ENCODE measurements at places on chromosomes 3 and 15.

- no peak for DNase-seq
Observed at GRCh38 chr3:80701349-80701748, 933.6 kb upstream of the ROBO1 start.

DNA sequence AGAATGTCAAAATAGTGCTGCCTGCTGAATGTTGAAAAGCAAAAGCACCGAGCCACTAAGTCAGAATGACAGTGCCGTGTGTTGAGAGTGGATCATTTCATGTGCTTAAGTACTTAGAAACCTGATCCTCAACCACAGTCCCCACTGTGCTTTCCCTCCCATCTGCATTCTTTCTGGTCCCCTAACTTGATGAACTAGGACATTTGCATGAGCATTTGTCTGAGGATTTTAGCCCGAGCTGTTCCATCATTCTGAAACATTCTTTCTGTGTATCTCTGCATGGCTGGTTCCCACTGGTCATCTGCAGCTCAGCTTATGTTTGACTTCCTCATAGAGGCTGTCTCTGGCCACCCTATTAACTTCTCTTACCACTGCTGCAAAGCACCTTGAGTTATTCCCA lies 42.0 kb downstream of the SST start:
- DNase-seq: no peak

DNA sequence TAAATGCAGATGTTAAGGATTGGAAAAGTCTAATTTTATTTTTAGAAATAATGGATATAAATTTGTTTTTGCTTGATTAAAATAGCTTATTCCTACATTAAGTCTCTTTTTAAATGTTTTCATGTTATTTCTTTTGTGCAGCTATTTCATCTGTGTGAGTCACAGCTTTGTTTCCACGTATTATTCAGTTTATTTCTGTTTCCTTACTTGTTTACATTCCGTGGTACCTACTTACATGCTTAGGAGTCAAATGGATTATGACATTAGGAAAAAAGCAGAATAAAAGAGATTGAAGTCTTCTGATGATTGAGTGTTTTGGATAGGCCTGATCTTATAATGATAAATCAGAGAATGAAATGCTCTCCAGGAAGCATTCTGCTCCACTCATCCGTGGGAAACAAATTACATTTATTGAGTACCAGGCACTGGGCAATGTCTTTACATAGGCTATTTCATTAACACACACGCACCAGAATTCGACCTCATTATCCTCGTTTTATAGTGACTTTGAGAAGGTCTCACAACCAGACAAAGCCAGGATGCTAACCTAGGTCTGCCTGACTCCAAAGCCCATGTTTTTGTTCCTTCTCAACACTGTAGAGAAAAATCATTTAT lies 38.1 kb upstream of the RASA2 start:
- no peak for DNase-seq

GRCh38 chr15:31367730-31368344 lies 41.2 kb downstream of the KLF13 start:
- DNase-seq: no peak

- no peak for DNase-seq
Observed at GRCh38 chr3:134917631-134918030, 122.6 kb downstream of the EPHB1 start.

GRCh38 chr15:47516558-47516957 lies 200.7 kb upstream of the SEMA6D start:
- no peak for DNase-seq

DNA sequence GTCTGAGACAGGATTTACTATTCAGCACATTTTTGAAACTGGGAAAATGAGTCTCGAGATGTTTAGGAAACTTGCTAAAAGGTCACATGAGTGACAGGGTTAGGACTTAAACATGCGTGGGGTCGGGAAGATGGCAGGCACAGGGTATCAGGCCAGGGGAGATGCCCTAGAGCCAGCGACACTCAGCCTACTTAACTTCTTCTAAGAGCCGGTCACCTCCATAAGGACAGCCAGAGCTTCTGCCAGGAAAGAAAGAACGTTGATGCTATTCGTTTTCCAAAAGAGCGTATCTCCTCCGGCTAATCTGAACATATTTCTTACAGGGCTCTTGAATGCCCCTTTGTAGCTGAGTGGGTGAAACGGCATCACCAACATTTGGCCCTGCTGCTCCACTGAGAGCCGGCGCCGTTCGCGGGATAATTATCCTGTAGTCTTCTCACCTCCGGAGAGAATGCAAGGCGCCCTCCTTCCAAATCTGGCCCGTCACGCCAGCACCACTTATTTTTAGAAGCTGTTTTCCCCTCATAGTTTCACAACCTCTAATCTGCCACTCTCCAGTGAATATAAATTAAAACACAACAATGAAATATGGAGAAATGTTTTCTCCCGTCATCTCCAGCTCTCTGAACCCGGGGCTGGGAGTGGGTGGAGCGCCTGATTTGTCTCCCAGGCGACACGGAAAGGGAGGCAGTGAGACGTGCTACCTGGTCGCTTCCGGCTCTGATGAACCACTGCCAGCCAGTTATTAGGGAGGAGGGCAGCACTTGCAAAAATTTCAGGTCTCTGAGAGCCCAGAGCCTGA lies 58.5 kb downstream of the LIPC start:
- DNase-seq: no peak

- no peak for DNase-seq
Observed at GRCh38 chr3:179956416-179956830, 80.3 kb downstream of the PEX5L start.

GRCh38 chr15:93515256-93516051 lies 426.4 kb upstream of the RGMA start:
- no peak for DNase-seq

DNA sequence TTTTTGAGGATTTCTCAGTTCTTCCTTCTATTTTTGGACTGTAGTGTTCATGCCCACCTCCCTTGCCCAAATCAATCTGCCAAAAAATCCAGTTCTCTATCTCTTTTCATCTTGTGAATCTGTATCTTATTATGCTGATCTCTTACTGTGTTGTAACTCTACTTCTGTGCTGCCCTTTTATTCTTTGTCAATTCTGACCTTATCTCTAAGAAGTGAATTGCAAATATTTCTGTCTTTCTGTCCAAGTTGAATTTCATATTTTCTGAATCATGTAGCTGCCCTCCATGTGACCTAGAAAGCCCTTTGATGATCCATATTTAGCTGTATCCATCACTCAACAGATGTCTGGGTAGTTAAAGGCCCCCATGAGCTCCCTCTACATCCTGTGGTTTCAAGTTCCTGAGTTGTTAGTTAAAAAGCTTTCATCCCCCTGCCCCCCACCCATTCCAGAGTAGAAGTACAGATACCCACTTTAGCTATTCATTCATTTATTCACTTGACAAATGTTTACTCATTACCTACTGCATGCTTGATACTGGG lies 33.6 kb upstream of the ETV5 start:
- no peak for DNase-seq

GRCh38 chr3:57646723-57647122 lies 46.2 kb downstream of the DENND6A start:
- no peak for DNase-seq

GRCh38 chr3:175484666-175485065 lies 625.5 kb downstream of the NAALADL2 start:
- no peak for DNase-seq

GRCh38 chr3:140097874-140098635 lies 163.1 kb downstream of the CLSTN2 start:
- DNase-seq: no peak

DNA sequence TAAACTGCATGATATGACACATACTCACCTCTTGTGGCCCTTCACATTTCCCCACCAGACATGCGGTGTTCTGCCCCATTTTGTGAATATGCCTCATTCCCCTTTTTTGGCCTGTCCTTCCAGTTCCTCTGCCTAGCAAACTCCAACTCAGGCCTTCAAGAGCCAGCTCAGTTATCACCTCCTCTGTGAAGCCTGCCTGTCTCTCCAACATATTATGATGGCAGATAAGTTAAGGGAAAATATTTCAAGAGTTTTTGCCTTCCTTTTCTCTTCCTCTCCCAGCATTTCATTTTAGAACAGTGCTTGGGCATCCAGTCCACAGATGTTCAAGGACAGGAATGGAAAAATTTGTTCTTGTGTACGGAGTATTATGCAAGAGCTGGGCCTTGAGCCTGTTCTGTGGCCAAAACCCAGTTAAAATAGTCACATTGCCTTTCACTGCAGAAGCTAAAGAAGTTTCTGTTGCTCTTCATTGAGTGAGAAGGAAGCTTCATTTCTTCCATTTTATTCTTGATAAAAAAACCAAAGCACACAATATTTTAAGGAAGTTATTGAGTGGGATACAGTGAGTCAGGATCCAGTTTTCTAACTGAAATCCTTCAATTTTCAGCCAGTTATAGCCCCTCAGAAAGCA lies 192.0 kb downstream of the GHSR start:
- no peak for DNase-seq

- no peak for DNase-seq
Observed at GRCh38 chr3:188573956-188574355, 420.0 kb downstream of the LPP start.

DNA sequence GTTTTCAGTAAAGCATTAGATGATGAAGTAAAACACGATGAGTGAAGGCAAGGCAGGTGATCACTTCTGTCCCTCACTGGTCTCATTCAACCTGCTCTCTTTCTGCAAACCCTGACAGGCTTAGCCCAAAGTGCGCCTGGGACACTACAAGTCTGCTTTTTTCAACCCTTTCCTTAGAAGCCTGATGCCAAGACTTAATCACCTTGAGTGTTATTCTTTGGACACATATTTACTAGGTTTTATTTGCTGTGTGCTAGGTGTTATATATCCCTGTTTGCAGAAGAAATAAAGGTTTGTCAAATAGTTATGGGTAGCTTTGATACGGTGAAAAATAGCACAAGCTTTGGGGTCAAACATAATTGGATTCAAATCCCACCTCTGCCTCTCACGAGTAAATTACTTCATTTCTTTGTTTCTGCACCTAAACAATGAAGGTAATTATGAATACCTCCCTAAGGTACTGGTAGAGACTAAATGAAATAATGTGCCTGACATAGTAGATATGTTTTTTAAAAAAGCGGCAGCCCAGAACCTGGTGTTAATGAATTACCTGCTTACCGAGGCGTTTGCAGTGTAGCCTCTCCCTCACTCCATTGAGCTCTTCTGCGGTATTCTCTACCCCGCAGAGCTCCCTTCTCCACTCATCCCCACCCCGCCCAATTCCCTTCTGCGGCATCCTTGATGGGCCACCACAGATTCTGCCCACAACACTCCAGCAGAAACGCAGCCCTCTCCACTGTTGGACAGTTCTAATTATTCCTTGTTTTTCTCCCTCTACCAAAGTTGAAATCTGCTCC lies 269.0 kb upstream of the TPM1 start:
- DNase-seq: no peak

DNA sequence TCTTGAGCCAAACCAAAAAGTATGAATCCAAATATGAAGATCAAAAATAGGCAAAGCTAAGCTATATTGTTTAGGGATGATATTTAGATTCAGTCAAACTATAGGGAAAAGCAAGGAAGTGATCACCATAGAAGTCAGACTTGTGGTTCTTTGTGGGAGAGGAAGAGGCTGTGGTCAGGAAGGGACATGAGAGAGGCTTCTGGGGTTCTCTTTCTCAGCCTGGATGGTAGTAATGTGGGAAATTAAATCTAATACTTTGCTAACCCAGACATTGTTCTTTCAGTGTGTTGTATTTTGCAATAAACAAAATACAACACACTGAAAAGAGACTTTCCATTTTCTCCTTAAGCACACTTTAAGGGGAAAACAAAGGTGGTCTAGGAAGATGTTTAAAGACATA lies 3.1 kb downstream of the CX3CR1 start:
- no peak for DNase-seq

DNA sequence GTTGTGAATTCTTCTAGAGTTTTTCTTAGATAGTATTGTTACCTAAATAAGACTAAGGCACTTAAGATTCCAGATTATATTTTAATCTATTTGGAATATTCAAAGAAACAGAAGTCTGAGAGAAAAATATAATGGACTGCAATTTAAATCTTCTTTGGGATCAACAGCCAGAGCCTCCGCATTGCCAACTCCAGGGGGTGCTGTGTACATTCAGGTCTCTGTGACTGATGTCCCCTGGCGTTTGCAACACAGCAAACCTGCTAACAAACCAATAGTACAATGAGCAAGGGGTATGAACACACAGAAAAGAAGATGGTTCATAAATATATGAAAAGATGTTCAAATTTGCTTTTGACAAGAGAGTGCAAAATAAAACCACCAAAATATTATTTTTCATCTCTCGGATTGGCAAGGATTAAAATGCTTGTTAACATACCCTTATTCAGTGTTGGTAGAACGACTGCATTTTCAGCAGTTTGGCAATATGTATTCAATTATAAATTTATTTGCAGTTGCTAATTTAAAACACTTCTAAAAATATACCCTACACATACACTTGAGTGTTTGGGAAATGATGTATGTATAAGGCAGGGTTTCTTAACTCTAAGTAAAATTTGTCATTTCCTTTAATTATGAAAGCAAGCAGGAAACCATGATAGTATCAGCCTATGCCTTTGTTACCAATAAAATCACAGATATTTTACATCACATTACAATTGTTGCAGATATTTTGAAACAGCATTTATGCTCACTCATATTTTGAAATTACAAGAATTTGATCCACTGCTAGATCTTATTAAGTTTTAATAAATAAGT lies 16.1 kb upstream of the TM4SF1 start:
- no peak for DNase-seq

- DNase-seq: no peak
Observed at GRCh38 chr3:188568736-188569135, 414.8 kb downstream of the LPP start.

- DNase-seq: no peak
Observed at GRCh38 chr15:68542771-68543164, 36.0 kb upstream of the CORO2B start.

DNA sequence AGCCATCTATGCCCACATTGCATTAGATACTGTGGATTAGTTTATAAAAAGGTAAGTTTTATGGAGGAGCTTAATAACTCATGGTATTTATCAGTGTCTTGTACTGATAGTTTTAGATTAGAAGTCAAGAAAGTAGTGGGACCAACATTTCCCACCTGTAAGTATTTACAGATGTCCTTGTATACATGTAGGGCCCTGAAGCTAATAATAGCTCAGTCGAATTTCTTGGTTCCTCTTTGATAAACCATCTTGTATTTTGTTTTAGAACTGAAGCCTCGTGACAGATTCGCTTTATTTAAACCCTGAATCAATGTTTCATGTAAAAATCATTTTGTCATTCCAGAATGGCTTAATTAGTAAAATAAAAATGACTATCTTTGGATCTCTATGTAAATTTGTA lies 73.4 kb downstream of the CRYBG3 start:
- DNase-seq: no peak

DNA sequence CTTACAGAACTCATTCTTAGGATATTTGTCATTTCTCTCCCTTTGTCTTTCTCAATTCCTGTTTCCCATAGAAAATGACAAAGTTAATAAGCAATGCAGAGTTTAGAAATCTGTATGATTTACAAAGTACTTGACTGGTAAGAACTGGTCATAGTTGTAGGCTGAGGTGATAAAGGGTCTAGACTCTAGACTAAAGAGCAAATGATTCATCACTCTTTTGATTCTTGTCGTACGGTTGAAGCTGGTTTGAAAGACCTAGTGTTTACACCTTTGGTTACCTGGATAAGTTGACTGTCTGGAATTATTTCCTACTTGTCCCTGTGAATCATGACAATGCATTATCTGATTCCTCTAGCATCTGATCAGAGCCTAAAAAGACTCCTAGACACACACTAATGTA lies 58.9 kb upstream of the TP63 start:
- no peak for DNase-seq
